ENCODE measurements at places on chromosomes 7 and 10.
A peak's percentile ranks its signal among the peaks of the same experiment; 100 is the strongest.

DNA sequence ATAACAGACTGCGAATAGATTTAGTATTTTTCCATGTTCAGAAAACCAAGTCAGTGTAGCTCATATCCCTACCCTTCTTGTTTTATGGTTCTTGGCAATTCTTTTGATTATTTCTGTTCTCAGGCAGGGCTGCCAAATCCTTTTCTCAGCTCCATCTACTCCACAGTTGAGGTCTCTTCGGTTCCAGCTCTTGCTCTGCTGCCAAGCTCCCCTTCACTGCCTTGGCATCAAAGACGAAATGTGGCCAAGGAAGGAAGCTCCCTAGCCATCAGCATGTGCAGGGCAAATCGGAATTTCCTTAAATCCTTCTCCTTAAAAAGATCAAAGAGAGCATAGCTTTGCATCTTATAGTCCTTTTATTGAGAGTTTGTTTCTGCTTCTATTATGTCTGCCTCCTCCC lies 116.4 kb upstream of the NOBOX start:
- no peak for DNase-seq

DNA sequence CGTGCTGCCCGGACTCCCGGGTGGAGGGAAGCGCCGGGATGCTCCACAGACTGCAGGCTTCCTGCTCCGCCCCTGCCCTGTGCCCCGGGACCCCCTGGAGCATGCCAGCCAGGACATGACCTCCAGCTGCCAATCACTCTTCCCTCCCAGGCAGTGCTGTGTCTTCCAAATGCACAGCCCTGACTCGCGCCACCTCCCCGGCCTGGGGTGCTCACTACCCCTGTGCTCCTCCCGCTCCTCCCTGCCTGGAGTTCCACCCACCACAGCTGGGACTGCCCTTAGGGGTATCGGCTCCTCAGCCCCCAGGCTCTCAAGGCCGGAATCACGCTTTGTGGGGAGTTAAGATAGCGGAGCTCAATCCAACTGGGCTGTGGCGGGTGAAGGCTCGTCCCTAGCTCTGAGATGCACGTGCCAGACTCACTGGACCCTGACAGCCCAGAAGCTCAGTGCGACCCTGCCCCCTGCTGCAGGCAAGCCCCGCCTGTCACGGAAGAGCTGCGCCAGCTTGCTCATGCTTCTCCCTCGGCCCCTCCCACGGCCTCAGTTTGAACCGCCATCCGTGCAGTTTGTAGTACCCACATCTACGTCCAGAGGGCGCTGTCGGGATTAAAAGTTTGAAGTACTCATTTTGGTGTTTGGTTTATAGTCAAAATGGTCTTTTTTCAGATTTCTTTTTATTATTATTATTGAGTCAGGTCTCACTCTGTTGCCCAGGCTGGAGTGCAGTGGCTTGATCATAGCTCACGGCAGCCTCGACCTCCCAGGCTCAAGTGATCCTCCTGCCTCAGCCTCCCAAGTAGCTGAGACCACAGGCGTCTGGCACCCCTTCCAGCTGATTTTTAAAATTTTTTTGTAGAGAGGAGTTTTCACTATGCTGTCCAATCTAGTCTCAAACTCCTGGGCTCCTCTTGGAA lies 142.5 kb upstream of the TCERG1L start:
- DNase-seq = peak; percentile 6

DNA sequence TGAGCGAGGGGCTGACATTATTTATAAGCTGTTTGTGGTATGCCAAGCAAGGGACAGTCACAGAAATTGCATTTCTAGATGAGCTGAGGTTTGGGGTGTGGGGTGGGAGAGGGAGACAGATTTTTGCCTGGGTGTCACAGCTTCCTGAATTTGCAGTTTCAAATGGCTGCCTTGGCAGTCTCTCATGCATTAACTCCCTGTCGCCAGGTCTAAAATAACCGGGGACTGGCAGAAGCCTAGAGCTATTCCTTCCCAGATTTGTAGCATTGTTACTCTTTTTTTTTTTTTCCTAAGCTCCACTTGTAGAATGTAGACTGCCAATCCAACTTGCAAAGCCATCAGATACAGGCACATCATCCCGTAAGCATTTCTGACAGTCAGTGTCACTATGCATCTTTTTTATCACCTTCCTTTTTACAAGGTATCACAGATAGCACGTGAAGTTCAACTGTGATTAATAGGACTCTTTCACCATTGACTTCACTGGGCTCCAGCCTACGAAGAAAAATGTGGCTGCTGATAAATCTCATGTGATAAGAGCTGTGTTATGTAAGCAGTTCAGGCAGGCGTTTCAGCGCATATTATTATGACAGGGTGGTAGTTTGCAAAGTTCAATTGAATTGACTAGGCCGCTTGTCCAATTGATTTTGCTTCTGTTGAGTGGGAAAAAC lies 130.7 kb upstream of the CELF2 start:
- DNase-seq = no peak

DNA sequence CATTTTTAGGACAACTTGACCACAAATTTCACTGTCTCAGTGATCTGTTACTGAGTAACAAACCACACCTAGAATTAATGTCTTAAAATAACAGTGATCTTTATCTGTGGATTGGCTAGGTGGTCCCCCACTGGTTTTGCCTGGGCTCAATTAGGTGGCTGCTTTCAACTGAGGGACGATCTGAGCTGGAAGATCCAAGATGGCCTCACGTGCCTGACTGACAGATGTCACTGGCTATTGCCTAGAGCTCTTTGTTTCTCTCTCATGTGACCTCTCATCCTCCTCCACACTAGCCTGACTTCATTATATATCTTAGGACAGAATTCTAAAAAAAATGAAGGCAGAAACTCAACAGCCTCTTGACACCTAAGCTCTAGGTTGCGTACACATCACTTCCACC lies 59.7 kb downstream of the HACD1 start:
- no peak for DNase-seq

DNA sequence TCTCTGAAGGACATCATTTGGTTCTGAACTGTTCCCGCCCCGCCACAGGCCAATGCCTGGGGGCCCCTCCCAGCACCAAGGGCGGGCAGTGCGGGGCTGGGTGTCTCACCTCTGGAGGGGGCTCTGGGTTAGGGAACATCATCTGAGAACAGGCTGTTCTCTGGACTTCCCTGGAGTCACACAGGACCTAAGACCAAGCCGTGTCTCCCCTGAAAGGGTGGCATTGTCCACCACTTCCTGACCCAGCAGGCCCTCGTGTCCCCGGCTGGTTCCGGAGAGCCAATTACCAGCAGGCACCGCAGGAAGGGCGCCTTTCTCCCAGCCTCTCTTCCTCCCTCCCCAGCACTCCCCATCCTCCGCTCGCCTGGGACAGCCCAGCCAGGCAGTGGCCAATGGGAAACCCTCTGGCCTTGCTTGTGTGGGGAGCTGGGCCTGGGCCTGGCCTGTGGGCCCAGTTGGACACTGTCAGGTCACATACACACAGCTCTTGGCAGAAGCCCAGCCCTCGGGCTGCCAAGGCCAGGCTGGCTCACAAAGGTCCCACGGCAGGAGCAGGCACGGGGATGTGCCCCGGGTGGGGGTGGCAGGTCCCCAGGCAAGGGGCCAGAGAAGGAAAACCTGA lies 119.5 kb downstream of the SPDYE5 start:
- no peak for DNase-seq

DNA sequence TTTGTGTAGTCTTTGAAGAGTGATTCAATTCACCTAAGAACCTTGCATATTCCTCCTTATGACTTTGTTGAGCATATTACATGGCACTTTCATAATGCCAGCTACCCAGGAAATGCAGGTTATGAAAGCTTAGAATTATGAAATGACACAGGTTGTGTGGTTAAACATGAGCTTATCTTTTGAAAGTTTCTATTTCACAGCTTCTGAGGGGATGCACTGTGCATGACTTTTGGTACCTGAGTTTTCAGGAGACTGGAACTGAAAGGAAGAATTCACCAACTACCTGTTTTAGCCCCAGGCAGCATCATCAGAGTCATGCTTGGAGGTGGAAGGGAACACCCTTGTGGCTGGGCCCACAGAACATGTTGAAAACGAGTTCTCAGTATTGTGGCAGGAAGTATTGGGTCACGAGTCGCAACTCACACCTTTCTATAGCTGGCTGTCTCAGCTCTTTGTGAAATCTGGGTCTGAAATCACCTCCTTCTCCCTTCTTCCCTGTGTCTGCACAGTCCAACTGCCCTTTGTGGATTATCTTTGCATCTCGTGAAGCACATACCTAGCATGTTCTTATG lies 228.2 kb downstream of the PTEN start:
- no peak for DNase-seq

DNA sequence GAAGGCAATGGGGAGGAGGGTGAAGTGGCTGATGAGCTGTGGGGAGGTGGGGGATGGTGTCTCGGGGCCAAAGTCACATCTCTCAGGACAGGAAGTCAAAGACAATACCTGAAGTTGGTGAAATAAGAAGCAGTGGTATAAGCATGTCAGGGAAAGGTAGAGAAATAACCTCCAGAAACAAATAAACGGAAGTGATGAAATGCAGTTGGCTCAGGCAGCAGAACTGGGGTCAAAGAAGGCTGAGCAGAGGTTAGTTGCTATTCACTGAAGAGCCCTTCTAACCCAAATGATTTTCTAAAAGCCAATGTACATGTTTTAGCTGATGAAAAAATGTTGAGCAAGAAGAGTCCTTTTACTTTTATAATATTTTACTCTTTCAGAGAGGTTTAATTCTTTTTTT lies 78.6 kb upstream of the ADRB1 start:
- no peak for DNase-seq

DNA sequence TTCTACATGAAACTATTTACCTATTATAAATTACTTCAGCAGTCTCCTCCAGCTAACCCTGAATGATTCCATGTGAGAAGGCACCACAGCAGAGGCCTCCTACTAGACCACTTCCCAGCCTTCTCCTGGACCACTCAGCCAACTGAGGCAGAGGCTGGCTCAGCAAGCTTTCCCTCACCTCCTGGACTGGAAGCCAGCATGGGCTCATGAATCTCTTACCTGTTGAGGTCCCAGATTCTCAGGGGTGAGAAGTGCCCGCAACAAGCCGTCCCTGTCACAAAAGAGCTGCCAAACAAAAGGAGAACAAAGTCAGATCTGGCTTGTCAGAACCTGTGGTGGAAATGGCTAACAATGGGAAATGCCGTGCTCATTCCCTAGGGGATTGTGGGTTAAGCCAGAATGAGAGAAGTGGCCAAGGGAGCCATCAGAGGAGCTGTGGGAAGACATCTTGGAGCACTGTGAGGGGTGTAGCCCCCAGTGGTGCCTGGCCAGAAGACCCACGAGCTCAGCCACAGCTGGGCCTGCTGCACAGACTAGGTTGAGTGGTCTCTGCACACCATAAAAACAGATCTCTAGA lies 36.5 kb downstream of the DPCD start:
- DNase-seq = no peak

DNA sequence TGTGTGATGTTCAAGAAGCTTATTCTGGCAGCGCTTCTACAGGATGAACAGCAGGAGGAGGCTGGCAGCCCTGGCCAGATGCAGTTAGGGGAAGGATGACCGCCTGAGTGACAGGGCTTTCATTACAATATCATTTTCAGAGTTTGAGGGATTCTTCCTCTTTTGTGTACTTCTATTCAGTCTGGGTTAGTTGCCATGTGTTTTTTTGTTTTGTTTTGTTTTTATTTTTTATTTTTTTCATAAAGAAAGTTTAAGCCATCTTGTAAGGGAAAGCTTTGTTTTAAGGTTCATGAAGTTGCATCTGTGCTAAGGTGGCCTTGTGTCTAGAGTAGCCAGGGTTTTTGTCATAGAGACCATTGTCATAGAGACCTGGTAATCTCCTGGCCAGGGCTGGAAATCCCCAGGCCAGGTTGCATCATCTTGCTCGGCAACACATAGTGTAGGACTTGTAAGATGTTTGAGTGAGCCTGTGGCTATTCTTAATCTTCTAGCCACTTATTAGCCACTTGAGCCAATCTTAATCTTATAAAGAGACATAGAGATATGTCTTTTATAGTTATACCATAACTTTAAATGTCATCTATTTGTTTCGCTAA lies 230.5 kb upstream of the TMEM229A start:
- DNase-seq = no peak

DNA sequence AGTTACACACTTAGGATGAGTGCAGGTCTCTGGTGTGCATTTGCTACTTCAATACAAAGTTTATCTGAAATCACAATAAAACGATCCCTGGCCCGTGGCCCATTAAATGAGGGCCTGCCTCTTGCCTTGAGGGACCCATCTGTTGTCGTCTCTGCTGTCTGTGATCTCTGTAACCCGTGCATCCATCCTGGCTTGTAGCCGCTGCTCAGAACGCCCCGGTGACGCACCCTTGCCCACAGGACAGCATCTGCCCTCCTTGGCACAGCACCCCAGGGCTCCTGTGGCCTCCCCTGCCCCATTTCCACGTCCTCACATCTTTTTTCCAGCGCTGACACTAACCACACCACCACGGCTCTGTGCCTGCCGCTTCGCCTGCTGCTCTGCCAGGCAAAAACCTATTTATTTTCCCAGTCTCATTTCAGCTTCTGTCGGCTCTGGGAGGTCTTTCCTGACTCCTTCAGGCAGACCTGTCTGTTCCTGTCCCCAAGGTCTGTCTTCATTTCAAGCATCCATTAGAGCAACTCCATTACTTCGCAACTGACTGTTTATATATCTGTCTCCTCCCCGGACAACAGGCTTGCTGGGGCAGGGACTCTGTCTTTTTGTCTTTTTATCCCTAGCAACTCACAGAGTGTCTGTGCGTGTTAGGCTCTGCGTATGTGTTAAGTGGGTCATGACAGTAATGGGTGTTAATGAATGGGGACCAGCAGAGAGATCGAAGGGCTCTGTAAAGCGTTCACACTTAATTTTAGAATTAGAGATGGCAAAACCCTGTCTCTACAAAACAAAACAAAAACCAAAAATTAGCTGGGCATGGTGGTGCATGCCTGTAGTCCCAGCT lies 16.4 kb downstream of the CARD11 start:
- DNase-seq = no peak

DNA sequence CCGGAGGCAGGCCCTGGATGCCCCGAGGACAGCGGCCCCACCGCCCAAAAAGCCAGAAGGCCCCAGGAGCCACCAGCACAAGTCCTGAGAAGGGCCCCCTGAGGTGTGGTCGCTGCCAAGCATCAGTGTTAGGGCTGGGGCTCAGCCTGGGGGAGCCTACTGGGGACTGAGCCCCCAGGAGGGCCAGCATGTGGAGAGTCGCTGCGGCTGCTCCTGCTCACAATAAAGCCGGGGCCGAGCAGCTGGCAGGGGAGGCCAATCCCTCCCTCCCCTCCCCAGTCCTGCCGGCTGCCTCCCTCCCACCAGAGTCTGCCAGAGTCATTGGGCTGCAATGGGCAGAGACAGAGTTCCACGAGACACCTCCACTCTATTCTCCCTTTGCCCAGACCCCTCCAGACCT lies 3.1 kb upstream of the ASIC3 start:
- no peak for DNase-seq

GRCh38 chr10:132443983-132444876 lies 47.2 kb downstream of the PWWP2B start:
- DNase-seq = no peak

- peak; percentile 8 for DNase-seq
Observed at GRCh38 chr10:3468919-3469638, 296.5 kb upstream of the PITRM1 start.

- no peak for DNase-seq
Observed at GRCh38 chr7:30697719-30698460, 15.6 kb upstream of the CRHR2 start.
